ENCODE measurements at places on chromosomes 16 and 17.

DNA sequence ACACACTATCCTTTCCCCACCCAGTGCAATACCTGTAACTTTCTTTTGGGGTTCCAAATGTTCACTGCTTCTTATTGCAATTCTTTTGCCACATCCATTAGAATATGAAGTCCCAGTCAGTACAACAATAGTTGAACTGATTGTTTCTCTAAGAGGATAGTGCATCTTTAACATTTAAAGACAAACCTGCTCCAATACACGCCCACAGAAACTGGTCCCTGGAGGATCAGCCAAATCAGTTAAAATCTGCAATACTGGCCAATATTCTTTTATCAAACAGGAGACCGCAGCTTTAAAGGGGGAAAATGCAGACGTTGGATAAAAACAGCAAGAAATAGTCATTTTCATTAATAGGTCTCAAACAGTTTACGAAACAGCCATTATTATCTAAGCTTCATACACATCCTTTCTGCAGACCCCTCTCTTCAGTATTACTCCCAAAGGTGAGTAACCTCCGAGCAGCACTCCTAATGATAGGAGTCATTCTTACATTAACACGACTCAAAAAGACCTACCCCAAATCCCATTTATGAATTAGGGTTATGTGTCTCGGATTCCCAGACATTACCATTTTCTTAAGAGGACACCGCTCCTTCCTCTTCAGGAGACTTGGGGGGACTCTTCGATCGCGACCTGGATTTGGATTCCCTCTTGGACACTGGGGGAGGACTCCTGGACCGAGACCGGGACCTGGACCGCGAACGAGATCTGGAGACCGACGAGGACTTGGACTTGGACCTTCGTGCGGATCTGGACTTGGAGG lies 1.4 kb downstream of the SRSF2 start:
- no peak for DNase-seq

GRCh38 chr16:30429418-30429677 lies 482 bp downstream of the DCTPP1 start:
- DNase-seq: no peak

GRCh38 chr17:9833922-9834321 lies 8.2 kb downstream of the GLP2R start:
- no peak for DNase-seq

DNA sequence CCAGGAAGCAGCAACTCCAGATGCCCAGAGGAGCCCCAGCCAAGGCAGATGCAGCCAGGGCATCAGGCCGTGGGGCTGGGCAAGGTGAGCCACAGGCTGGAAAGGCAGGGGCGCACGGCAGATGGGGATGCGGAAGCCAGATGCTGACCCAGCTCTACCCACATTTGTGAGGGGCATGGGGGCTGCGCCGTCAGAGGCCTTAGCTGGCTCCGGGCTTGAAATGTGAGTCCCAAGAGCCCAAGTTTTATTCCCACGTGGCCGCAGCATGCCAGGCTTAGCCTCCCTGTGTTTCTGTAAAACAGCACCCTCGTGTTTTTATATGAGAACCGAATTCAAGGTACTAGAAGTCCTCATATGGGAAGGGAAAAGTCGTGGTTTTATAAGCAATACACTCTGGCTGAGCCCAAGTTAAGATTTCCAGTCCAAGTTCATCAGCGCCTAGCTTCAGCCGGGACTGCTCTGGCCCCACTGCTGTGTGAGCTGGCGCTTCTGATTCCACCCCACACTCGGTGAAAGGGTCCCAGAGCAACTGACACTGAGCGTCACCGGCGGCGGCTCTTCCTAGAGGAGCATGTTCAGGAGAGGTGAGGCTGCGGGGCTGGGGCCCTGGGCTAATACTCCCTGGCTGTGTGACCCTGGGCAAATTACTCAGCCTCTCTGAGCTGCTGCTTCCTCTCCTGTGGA lies 6.7 kb upstream of the C16orf95 start:
- no peak for DNase-seq

DNA sequence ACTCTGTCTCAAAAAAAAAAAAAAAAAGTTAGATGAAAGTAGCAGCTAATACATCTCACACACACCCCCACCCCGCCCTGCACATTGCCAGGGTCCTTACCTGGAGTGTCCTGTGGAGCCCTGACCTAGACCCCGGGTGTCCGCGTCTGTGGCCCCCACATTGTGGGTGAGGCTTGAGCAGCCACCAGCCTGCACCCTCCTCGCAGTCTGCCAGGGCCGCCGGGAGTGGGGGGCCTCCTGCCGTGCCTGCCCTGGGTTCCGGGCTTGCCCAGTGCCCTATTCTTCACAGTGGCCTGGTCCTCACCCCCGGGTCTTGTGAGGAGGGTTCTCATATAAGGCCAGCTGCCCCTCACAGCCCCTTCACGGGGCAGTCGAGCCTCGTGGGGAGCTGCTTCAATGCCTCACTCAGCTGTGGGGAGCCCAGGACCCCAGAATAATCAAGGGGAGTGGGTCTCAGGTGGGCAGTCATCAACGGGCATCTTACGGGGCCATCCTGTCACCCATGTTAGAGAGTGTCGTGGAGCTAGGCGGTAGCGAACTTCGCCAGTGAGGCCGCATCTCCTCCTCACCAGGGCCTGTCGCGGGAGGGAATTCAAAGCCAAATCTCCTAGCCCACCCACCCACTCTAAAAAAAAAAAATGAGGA lies 85.9 kb upstream of the CHMP6 start:
- no peak for DNase-seq

DNA sequence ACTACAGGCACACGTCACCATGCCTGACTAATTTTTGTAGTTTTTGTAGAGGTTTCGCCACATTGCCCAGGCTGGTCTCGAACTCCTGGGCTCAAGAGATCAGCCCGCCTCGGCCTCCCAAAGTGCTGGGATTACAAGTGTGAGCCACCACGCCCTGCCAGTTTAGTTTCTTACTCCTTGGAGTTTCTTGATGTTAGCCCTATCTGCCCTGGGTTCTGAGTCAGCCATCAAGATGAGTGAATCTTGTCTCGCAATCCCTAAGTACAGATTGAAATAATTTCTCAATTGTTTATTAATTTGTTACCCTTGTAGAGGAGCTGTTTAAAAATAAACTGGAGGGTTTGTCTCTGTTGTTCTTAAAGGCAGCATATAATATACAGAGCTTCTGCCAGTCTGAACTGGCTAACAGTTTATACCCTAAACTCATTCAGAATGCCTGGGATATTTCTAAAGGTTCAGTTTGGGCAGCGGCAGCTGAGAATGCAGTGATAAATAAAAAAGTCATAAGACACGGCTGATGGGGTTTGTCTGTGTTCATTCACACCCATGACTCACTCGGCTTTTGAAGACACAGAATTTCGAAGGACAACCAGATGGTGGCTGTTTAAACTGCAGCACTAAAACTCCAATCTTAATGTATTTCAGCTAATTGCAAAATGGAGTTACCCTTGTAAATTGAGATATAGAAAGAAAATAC lies 39.6 kb downstream of the GPRC5B start:
- no peak for DNase-seq

DNA sequence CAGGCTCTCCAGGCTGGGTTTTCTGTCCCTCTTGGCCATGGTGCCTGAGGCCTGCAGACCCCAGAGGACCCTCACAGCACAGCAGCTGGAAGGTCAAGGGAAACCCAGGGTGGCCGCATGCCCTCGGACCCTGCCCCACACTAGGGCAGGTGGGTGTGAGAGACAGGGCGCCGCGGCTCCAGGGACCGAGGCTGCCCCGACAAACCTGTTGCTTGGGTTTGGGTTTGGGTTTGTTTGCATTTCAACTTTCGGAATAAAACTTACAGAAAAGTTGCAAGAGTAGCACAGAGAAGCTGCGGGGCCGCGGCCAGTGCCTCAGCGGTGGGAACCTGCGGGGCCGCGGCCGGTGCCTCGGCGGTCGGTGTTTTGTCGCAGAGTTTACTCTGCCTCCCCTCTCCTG lies 7.8 kb downstream of the HGS start:
- no peak for DNase-seq

GRCh38 chr16:80570106-80570478 lies 29.3 kb downstream of the DYNLRB2 start:
- no peak for DNase-seq

DNA sequence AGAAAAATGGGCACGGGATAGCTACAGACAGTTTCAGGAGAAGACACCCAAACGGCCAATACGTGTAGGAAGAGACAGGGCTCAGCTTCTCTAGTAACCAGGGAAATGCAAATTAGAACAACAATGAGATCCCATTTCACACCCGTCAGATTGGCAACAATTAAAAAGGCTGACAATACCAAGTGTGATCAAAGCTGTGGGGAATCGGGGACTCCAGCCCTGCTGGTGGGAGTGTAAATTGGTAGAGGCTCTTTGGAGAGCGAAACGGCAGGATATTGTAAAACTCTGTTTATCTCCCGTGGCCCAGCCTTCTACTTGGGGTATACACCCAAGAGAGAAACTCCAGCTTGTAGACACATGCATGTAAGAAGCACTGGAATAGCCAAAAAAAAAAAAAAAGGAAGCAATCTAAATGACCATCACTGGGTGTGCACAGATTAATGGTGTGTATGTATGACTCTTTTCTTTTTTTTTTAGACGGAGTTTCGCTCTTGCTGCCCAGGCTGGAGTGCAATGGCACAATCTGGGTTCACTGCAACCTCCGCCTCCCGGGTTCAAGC lies 27.5 kb downstream of the MYBBP1A start:
- DNase-seq: no peak

GRCh38 chr16:84313921-84314320 lies 19.2 kb downstream of the WFDC1 start:
- DNase-seq: no peak

DNA sequence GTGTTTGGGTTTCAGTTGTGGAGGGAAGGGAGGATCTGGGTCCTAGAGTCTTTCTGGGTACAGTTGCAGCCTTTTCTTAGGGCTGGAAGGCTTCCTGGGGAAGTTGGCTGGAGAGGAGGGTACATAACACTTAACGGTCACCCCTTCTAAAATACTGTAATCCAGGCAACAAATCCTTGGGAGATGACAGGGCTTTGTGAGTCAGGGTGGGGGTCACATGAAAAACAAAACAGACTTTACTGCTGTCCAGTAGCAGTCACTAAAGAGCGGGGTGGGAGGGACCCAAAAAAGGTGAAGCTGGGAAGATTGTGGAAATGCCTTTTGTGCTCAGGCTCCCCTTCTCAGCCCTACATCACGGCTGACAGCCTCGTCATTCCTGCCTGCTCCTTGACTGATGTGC lies 6.3 kb downstream of the SAP30BP start:
- DNase-seq: no peak

DNA sequence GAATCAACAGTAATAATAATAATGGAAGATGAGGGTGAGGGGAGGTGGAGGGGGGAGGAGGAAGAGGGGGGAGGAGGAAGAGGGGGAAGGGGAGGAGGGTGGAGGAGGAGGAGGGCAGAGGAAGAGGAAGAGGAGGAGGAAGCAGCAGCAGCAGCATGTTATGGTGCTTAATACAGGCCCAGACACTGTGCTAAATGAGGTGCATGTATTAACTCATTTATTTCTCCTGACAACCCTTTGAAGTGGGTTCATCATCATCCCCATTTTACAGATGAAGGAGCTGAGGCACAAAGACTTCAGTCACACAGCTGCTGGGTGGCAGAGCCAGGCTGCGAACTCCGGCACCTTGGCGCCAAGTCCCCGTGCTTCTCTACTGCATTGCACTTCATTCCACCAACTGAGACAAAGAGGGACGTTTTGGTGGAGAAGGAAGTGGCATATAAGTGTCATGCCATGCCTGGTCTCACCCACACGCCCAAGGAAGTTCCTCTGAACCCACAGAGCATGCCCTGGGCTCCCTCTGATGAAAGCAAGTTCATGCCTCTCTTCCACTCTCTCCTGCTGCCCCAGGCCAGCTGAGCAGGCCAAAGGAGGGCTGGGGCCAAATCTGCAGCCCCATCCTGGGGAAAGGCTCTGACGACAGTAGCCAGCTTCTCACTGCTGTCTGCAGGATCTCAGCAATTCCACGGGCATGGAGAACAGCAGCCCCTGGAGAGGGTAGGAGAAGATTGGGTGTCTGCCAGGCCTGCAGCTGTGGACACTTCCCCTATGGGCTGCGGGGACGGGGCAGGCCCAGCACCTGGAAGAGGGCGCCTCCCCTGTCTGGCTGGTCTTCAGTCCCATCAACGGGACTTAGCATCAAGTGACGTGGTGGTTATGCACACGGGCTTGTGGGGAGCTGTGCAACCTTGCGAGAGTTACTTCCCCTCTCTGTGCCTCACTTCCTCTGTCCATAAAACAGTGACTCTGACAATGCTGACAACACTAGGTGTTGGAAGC lies 21.8 kb downstream of the XYLT1 start:
- no peak for DNase-seq

DNA sequence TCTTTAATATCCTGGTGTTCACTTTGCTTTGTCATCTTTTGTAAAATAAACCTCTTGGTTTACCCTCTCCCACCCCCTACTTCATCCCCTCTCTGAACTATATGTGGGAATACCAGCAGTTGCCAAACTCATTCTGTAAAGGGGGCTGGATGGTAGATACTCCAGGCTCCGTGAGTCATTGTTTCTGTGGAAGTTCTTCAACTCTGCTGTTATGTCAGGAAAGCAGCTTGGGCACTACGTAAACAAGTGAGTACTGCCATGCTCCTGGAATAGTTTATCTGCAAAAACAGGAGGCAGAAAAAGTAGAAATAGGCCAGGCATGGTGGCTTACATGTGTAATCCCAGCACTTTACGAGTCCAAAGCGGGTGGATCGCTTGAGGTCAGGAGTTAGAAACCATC lies 17.6 kb downstream of the MVP start:
- no peak for DNase-seq

DNA sequence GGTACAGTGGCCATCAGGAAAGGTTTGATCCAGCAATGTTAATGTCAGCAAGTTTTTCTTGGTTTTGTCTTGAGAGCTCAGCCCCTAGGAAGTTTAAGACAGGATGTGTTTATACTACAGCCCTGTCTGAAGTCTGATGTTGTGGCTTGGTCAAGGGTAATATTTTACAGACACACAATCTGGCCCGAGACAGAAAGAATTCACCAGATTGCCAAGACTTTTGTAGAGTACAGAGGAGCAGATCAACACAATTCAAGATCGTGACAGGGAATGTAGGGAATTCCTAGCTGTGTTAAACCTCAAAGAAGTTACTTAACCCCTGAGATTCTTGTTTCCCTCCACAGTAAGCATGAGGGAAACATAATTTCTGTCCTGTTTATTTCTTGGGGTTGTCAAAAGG lies 63.1 kb downstream of the SHISA9 start:
- no peak for DNase-seq

GRCh38 chr17:64741038-64741641 lies 79.0 kb upstream of the SMURF2 start:
- DNase-seq: no peak

GRCh38 chr17:51228161-51228560 lies 31.7 kb downstream of the MBTD1 start:
- DNase-seq: no peak

GRCh38 chr16:20868890-20869289 lies 31.3 kb downstream of the DCUN1D3 start:
- DNase-seq: no peak

GRCh38 chr17:41739661-41740352 lies 5.4 kb upstream of the HAP1 start:
- no peak for DNase-seq

- DNase-seq: no peak
These were observed 14.1 kb upstream of the NDEL1 start for GRCh38 chr17:8421571-8421970.

- DNase-seq: no peak
These were observed 47.5 kb downstream of the SNTB2 start for GRCh38 chr16:69234460-69234859.

GRCh38 chr17:54029986-54030385 lies 207.3 kb downstream of the KIF2B start:
- no peak for DNase-seq

- no peak for DNase-seq
These were observed 655 bp upstream of the NPTX1 start for GRCh38 chr17:80476877-80477646.

- no peak for DNase-seq
These were observed 44.8 kb downstream of the PITPNC1 start for GRCh38 chr17:67421869-67422273.

Data from SK-N-MC (cell line).